Caco-2 (cell line): ENCODE measurements at places on chromosomes 7 and 10. TPM values are rescaled to one million over a fixed set of nuclear protein-coding genes. Genes with fewer than 3 reads are reported as not detected.

The CPVL gene
- total RNA-seq: 108 and 109 TPM in 2 replicates

The FAM13C gene
- total RNA-seq: 0.18 and 0.42 TPM in 2 replicates

The RNF148 gene
- not detected in 2 replicates for total RNA-seq

The SLC26A3 gene
- total RNA-seq: 0.79 and 2.0 TPM in 2 replicates

The PTPRE gene
- 0.46 and 0.50 TPM in 2 replicates for total RNA-seq
